ENCODE measurements at places on chromosomes 6 and 20.

GRCh38 chr6:28353356-28353755 is 3.6 kb downstream of the ZKSCAN3 start:
- no peak for DNase-seq

- no peak for DNase-seq
Observed at GRCh38 chr6:170286246-170286933, 4.5 kb downstream of the DLL1 start.

- no peak for DNase-seq
Observed at GRCh38 chr20:6756693-6757595, 10.5 kb upstream of the BMP2 start.

- no peak for DNase-seq
Observed at GRCh38 chr6:26034905-26035304, 52.3 kb upstream of the HFE start.

- no peak for DNase-seq
Observed at GRCh38 chr6:96934087-96934486, 9.6 kb downstream of the KLHL32 start.

DNA sequence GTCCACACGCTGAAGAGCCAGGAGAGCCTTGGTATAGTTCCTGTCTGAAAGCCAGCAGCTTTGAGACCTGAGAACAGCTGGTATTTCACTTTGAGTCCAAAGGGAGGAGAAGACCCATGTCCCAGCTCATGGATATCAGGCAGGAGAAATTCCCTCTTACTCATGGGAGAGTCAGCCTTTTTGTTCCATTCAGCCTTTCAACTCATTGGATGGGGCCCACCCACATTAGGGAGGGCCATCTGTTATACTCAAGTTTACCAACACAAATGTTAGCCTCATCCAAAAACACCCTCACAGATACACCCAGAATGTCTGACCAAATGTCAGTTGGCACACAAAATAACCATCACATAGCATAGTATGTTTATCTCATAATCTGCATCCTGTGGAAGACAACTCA is 80.1 kb downstream of the GMDS start:
- no peak for DNase-seq

DNA sequence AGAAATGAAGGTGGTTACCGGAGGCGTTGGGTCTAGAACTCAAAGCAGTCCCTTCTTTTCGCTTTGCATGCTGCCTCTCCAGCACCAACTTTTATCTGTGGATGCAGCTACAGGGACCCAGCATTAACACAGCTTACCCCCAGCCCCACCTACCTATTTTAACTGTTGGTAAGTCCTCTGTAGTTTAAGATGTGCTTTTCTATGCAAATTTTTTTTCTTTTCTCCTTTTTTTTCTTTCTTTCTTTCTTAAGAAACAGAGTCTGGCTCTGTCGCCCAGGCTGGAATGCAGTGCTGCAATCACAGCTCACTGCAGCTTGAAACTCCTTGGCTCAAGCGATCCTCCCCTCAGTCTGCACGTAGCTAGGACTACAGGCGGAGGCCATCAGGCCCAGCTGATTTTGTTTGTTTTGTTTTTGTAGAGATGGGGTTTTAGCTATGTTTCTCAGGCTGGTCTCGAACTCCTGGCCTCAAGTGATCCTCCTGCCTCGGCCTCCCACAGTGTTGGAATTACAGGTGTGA is 6.5 kb upstream of the USP45 start:
- no peak for DNase-seq

GRCh38 chr6:135163440-135163738 is 17.7 kb upstream of the MYB start:
- peak; percentile 62 for DNase-seq

- DNase-seq: no peak
Observed at GRCh38 chr6:139436200-139436956, 61.9 kb upstream of the CITED2 start.

GRCh38 chr20:59807909-59808728 is 125.3 kb downstream of the SYCP2 start:
- DNase-seq: no peak

DNA sequence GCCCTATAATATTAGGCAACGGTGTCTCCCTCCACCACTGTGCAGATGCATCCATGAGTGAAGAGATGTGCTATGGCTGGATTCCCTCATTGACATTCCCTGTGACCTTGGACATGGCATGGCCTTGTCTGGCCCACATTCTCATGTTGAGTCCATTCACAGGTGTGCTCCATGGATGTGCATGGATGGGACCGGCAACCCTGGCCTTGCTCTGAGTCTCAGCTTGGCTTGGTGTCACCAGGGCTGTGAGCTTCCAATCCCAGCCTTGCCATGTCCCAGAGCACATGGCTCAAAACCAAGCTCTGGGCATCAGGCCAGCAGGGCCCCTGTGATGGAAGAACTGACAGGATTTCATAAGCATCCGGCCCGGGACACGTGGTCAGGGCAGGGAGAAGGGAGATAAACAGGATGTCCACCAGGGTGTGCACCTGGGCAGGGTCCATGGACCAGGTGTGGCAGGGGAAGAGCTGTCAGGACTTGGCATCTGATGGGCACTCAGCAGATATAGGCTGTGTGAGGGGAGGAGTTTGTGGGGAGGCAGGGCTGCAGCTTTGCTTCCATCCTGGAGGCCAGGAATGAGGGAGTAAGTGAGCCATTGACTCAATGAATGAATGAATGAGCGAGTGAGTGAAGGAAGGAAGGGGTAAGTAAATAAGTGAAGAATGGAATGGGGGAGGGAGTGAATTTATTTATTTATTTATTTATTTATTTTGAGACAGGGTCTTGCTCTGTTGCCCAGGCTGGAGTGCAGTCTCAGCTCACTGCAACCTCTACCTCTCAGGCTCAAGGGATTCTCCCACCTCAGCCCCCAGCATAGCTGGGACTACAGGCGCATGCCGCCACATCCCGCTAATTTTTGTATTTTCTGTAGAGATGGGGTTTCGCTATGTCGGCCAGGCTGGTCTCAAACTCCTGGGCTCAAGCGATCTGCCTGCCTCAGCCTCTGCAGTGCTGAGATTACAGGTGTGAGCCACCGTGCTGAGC is 15.7 kb downstream of the NRSN2 start:
- DNase-seq: peak; percentile 48

DNA sequence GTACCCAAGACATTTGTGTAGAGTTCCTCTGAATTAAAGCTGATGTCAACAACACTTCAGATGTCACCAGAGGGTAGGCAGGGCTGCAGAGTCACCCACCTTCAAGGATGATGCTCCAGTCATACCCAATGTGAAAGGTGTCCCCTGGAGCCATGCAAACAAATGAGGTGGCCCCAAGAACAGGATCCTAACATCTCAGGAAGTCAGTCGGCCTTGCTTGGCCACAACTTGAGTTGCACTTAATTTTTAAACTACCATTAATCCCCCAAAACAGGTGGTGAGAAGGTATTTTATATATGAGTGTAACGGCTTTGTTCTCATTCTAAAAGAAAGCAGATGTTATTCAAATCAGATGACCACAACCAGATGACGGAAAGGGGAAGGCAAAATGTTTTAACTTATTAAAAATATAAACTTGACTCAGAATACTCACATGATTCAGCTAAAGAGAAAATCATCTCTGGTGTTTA is 21.1 kb upstream of the SERPINB1 start:
- DNase-seq: no peak

DNA sequence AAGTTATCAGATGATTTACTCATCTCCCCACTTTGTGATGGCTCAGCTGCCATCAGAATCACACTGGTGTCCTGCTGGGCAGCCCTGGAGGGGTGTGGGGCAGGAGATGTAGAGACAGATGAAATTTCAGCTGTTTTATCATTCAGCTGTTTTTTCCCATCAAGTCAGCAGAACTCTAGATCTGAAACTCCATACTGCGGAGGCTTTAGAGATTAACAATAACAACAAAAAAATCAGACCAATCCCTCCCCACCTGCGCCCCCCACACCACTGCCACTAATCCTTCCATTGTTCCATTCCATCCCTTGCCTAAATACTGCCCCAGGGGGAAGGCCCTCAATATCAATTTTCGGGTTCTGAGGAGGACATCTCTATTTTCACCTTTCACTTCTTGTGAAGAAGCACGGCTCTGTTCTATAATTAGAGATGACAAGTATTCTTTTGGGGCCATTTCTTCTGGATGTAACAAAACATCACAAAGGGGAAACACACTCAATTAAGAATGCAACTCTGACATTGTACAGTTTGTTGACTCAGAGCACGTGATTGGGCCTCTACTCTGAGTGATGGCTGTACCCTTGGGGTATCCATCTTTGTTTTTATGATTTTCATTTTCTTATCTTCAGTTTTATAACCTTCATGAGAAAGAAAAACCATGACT is 396.3 kb downstream of the ZFAND3 start:
- DNase-seq: no peak

DNA sequence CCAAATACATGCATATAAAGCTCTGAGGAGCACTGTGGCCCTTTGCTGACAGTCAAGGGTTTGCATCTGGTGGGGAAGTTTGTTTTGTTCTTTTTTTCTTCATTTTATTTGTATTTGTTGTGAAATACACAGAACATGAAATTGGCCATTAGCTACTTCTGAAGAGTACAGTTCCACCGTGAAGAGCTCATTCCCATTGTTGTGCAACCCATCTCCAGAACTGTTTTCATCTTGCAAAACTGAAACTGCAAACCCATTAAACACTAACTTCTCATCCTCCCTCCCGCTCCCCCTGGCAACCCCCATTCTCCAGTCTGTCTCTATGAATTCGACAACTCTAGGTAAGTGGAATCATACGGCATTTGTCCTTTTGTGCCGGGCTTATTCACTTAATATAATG is 231.3 kb downstream of the TFAP2C start:
- DNase-seq: no peak

DNA sequence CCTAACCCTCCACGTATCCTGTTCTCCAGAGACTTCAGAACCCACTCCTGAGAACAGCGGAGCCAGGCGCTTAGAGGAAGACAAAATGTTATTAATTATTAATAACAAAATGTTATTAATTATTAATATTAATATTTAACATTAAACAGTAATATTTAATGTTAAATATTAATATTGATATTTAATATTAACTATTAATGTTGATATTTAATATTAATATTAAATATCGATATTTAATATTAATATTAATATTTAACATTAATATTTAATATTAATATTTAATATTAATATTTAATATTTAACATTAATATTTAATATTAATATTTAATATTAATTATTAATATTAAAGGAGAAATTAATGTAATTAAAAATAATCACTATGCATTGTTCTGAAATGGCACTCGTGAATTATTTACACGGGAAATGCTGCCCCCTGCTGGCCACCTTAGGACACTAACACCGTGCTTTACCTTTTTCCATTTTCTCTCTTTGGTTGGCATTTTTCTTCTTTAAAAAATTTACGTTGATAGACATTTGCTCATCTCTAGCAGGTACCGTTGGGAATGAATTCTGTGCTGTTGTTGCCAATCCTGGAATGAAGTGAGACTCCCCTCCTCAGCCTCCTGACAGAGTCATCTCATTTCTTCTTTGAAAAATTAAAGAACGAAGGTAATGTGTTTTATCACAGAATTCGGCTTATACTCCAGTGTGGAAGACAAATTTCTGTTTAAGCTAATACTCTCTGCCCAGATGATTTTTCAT is 7.5 kb upstream of the GGTLC1 start:
- DNase-seq: peak; percentile 65

DNA sequence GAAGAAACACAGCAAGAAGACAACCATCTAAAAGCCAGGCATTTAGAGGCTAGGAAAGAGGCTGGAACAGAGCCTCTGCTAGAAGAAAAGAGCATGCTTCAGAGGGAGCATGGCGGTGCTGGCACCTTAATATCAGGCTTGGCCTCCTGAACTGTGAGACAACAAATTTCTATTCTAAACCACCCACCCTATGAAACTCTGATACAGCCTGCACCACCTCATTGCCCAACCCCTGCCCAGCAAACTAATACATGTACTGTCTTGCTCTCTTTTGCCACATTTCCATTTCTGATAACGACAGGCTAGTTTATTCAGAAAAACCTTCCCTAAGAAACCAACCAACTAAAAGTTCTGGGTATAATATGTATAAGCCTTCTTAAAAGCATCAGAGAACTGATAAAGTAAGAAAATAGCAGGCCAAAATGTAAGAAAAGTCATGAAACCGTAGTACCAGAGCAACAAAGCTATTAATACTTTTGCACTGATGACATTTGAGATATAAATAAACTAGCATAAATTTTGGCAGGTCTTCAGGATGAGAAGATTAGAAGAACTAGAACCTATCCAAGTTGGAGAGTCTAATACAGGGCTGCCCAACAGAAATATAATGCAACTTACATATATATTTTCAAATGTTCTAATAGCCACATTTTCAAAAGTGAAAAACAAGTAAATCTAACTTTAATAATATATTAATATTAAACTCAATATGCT is 184.7 kb upstream of the HSF2 start:
- no peak for DNase-seq

GRCh38 chr6:56537223-56537770 is 105.4 kb downstream of the DST start:
- DNase-seq: no peak

- DNase-seq: no peak
Observed at GRCh38 chr6:126603410-126603809, 263.5 kb downstream of the CENPW start.

DNA sequence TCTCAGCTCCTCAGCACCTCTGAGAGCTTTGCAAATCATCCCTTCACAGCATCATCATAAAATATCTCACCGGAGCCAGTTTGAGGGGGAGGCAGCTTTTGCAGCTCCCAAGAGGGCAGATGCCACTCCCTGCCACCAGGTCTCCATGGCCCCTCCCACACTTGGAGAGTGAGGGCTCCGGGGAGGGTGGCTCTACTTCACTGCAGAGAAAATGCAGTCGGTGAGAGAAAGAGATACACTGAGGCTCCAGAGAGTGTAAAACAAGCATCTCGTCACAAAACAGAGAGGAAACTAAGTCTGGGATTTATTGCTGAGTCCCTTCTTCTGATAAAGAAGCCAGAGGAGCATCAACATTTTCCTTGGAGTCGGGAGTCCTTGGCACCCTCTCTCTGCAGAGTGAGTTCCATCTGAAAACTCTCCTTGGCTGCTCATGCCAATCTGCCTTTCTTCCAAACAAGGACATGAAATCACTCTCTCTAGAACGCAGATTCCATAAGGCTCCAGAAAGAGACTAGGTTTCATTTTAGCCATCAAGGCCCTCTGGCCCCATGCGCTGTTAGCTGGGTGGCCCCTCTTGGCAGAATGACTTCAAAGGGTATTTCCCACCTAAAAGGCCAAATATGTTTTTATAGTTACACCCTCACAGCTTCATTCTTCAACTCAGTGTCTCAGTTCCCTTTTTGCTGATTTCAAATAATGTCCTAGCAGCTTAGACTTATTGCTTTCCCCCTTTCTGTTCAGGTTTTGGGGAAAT is 70.6 kb upstream of the F13A1 start:
- DNase-seq: no peak

DNA sequence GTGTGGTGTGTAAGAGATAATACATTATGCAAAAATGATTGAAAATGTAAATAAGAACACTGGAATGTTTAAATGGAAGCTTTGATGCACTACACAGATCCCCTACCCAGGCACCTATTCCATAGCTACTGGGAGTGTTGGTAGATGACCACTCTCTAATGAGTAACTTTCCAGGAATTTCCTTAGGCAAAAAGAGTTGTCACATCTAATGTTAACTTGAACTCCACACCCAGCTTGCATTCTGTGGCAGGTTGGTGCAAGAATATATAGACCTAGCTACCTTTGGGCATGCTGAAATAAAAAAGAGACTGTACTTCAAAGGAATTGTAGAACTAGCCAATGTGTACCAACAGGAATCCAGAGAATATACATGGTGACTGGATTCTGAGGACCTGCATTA is 1254.2 kb upstream of the EYS start:
- no peak for DNase-seq

GRCh38 chr6:48889429-48889828 is 573.6 kb downstream of the MMUT start:
- DNase-seq: no peak

Data from activated naive CD4-positive, alpha-beta T cell treated with anti-CD3 and anti-CD28 coated beads, Interleukin-2, amount 50 U/mL, for 16 hours (primary cell).